Naive thymus-derived CD8-positive, alpha-beta T cell (primary cell): ENCODE measurements at places on chromosomes 6 and 20.

- DNase-seq, result no peak
These were observed 19.8 kb downstream of the DLL1 start for GRCh38 chr6:170270984-170271593.

- no peak for DNase-seq
These were observed 115.7 kb downstream of the TOX2 start for GRCh38 chr20:44030394-44030793.

GRCh38 chr20:35066194-35066593 lies 26.4 kb downstream of the TRPC4AP start:
- DNase-seq, result no peak

GRCh38 chr6:41487860-41488432 lies 58.2 kb upstream of the FOXP4 start:
- DNase-seq, result no peak

DNA sequence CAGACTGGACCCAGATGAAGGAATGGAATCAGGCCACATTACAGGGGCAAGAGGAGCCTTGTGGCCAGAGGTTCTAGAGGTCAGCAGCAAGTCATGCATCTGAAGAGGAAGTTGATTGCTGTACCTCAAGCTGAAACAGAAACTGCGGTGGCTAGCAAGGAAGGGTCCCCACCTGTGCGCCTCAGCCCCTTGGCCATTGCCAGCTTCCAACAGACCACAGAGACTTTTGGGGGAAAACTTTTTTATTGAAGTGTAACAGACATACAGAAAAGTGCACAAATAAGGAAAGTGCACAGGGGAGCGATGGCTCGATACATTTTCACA lies 26.8 kb upstream of the SLC9A8 start:
- no peak for DNase-seq

DNA sequence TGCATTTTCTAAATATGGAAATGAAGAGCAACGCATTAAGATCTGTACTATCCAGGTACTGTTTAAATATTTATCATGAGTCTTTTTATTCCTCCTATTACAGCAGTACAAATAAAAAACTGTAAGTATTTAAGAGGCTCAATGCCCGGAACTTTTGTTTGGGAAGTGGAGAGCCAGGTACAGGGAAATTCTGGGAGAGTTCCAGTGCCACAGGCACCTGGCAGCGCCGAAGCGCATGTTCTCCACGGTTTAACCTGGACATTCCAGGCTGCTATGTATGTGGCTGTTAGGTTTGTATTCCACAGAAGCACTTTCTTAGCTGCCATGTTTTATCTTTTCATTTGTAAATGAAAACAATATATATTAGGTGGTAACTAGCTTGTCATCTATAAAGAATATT lies 81.7 kb downstream of the PREP start:
- no peak for DNase-seq

GRCh38 chr6:109292983-109293586 lies 89.2 kb downstream of the CD164 start:
- no peak for DNase-seq

- DNase-seq, result no peak
These were observed 187.6 kb upstream of the QKI start for GRCh38 chr6:163226836-163227485.

DNA sequence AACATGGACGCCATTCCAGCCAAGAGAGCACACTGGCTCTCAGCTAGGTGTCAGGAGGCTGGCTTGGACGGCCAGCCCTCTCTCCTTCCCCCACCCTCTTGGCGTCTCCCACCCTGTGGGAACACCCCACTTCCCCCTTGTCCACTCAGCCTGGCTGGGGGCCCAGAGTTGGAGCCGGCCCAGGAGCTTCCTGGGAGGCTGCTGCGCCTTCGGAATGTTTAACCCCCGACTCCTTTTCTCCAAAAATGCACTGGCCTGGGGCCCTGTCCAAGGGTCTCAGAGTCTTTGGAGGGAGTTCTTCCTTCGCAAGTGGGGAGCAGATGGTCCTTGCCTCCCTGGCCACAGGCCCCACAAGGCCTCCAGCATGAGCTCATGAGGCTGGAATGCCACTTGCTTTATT lies 4.1 kb downstream of the ADAM33 start:
- DNase-seq, result no peak

DNA sequence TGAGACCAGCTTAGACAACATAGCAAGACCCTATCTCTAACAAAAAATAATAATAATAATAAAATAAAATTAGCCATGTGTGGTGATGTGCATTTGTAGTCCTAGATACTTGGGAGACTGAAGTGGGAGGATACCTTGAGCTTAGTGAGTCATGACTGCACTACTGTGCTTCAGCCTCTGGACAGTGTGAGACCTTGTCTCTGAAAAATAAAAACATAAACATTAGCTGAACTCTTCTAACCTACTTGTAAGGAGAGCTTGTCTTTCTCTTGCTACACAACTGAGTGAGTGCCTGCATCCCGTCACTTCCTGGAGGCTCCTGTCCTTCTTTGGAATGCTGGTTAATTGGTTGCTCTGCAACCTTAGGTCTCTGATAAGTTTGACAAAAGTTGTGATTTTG lies 5.1 kb upstream of the DBNDD2 start:
- no peak for DNase-seq

GRCh38 chr20:59602546-59603080 lies 1.7 kb upstream of the PHACTR3 start:
- DNase-seq, result no peak

DNA sequence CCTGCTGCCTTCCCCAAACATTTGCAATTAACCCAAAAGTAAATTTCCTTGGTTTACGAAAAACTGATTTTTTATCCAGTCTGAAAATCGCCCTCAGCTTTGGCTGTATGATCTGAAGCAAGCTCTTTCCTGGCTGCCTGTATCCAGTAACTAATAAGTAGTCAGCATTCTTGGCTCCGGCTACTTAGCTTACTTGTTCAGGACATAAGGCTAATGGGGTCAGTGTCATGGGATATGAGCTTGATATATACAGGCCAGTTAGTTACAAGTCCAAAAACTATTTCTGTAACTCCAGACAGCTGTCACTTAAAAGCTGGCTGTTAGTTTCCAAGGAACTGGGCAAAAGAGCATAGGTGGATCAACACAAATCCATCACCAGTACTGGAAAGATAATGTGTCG lies 56.2 kb downstream of the KHDC1L start:
- no peak for DNase-seq

- DNase-seq, result no peak
These were observed 37.2 kb downstream of the MGME1 start for GRCh38 chr20:18005990-18006364.

GRCh38 chr6:25147223-25147622 lies 132.0 kb upstream of the CARMIL1 start:
- DNase-seq, result no peak

DNA sequence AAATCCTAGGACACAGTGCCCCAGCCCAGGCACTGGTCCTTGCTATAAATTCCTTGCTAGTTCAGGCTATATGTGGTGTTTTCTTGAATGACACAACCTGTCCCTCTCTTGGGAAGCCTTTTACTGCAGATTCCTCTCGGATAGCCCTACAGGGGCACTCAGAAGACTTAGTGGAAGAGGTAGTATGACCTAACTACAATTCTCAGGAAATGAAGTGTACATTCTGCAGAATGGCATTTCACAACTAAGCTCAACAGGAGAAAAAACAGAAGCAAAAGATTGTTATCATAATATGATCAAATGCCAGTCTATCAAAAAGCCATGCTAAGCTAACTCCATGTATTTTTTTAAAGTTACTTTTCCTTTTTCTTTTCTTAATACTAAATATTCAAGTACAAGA lies 66.3 kb upstream of the FBXL4 start:
- no peak for DNase-seq

DNA sequence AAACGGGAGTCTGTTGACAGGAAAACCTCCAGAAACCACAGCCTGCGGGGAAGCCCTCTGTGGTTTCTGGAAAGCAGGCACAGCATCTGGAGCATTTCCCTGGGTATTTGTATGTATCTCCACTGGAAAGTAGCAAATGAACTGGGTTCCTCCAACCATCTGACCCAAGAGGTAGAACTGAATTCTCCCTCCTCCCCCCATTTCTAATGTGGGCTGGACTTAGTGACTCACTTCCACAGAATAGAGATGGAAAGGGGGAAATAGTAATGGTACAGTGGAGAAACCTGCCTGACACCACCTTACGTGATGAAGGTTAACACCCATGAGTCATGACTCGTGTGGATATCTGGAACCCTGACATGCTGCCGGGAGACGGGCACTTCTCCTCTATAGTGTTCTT lies 51.9 kb upstream of the XRN2 start:
- DNase-seq, result no peak

DNA sequence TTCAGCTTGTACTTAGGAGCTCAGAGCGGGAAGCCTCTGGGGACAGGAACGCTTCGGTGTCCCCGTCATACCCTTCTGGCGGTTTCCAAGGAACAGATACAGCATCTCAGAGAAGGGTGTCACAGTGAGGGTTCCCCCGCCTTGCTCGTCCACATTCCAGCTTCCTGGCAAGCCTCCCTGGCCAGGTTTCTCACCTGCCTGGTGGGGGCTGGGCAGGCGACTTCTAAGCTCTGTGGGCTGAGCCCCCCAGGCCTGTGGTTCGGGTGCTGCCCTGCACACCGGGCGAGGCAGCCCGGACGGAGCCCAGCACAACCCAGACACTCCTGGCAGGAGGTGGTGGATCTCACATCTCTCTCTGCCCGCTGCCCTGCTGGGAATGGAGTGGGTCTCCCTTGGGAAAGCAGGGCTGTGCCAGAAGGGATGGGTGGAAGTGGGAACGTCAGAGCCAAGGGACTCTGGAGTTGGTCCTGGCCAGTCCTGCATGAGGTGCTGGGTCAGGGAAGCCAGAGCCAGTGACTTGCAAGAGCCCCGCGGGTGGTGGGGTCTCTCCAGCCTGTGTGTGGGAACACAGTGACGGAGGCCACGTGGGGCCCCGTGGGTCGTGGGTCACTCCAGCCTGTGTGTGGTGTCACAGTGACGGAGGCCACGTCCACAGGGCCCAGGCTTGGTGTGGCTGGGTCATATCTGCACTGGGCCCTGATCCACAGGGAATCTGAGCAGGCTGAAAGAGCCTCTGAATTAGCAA lies 47.7 kb upstream of the SMOC2 start:
- no peak for DNase-seq

GRCh38 chr6:47573109-47573508 lies 95.5 kb downstream of the CD2AP start:
- DNase-seq, result no peak

GRCh38 chr20:18032977-18033892 lies 24.5 kb downstream of the OVOL2 start:
- DNase-seq, result no peak

DNA sequence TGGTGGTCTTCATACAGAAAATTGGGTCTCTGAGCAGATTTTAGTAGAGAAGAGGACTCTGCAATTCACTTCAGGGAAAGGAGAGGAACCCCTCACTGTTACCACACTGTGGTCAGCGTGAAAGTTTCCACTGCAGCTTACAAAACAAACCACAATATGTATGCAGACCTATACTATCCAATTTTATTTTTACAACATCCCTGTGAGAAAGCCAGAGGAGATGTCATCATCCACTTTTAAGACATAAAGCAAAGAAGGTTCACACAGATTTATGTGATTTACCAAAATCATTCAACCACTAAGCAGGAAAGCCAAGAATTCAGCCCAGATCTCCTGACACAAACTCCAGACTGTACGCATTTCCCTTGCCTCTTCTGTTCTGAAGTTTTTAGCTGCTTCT lies 442.4 kb downstream of the FRK start:
- DNase-seq, result no peak

GRCh38 chr6:11711984-11712711 lies 66.5 kb downstream of the ADTRP start:
- no peak for DNase-seq

GRCh38 chr20:58127701-58128111 lies 100.7 kb downstream of the ANKRD60 start:
- DNase-seq, result no peak

GRCh38 chr6:24493945-24494820 lies 586 bp upstream of the ALDH5A1 start:
- no peak for DNase-seq

DNA sequence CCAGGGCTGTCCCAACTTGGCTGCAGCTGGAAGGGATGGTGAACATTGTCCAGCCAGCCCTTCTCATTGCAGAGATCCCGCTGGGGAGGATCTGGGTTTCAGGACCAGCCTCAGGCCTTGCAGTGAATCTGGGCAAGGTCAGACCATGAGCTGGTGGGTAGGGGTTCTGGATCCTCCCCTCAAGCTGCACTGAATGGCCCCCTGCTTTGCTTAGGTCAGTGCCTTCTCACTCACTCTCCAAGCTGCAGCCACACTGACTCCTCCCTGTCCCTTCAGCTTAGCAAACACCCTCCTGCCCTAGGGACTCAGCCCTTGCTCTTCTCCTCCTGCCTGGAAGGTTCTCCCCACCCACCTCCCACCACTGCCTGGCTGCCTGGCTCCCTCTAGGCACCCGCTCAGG lies 95.3 kb upstream of the KCNG1 start:
- no peak for DNase-seq

DNA sequence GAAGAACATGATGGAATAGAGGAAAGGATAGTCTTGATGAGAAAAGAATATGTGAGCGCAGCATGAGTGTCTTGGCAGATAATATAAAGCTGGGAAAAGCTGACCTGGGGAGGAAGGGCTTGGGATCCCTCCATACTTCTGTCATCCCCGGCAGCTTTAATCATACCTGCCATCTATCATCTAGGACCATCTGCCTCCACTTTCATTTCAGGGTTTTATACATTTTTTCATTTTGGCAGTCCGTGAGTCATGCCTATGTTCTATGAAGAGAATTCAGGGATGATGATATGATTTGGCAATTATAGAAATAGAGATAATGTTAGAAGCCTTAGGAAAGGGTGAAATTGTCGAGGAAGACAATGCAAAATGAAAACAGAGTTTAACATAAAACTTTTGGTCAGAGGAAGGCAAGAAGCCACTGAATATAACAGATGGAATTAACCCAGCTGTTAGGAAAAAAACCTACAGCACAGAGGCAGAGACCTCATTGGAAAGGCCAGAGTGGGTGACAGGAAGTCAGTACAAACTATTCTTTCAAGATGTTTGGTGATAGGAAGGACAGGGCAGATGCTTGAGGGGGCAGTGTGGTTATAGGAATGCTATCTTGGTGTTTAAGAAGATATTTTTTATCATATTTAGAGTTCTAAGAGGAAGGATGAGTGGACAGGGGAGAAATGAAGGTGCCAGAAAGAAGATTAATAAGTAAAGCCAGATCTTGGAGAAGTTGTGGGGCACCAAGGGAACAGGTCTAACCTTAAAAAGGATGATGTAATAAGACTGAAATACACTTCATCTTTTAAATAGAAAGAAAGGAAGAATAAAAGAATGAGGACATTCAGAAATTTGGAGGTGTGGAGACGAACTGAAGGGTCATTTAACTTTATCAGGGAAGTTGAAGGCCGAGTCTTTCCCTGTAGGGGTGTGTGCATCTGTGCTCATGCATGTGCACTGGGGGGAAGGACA lies 37.8 kb downstream of the MARCKS start:
- DNase-seq, result no peak

DNA sequence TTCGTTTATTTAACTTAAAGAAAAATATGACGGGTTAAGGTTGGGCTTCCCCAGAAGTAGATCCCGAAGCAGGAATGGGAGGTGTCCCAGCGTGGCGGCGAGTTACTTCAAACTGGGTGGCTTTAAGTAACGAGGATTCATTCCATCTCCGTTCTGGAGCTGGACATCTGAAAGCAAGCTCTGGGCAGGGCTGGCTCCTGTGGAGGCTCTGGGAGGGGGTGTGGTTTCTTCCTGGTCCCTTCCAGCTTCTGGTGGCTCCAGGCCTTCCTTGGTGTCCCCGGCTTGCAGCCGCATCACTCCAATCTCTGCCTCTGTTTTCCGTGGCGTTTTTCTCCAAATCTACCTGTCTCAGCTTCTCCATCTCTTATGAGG lies 47.3 kb upstream of the BHLHE23 start:
- DNase-seq, result no peak

- DNase-seq, result no peak
These were observed 59.8 kb upstream of the HIVEP1 start for GRCh38 chr6:11952316-11952715.

- DNase-seq, result no peak
These were observed 29.8 kb downstream of the SNAI1 start for GRCh38 chr20:50012282-50013263.
